ENCODE measurements at places on chromosomes 4 and X. TPM values are rescaled to one million over a fixed set of nuclear protein-coding genes. Genes with fewer than 3 reads are reported as not detected.
A peak's percentile ranks its signal among the peaks of the same experiment; 100 is the strongest.

DNA sequence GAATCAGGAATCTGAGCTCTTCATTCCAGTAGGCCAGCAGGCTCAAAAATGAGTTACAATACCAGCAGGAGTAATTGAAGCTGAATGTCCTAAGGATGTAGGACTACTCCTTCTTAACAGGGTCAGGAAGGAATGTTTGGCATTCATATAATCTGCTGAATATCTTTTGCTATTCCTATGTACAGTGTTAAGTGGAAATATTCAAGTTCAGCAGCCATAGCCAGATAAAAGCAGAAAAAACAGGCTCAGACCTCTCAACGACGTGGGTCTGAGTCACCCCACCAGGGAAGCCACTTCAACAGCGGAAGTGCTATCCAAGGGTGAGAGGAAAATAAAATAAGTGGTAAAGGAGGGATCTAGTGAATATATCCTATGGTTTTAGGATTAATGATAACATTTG is 577.0 kb downstream of the SPOCK3 start:
- no peak for DNase-seq

DCAF4L1 gene
- not detected for total RNA-seq

MAGEA2B gene
- total RNA-seq = not detected

DNA sequence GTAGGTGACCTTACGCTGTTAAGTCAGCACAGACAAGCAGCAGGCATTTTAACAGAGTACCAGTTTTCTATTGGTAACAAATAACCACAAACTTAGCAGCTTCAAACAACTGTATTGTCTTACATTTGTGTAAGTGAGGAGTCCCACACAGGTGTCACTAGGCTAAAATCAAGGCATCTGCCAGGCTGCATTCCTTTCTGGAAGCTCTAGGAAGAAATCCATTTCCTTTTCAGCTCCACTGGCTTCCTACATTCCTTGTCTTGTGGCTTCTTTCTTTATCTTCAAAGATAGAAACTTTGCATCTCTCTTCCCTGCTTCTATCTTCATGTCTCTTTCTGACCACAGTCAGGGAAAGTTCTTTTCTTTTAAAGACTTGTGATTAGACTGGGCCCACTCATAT is 139.9 kb downstream of the TMEM144 start:
- no peak for DNase-seq

GRCh38 chr4:6349896-6350603 is 80.4 kb downstream of the WFS1 start:
- no peak for DNase-seq

- no peak for DNase-seq
Observed at GRCh38 chr4:29711226-29711625, 1008.9 kb upstream of the PCDH7 start.

CXCL8 gene
- 0.78 TPM for total RNA-seq

DNA sequence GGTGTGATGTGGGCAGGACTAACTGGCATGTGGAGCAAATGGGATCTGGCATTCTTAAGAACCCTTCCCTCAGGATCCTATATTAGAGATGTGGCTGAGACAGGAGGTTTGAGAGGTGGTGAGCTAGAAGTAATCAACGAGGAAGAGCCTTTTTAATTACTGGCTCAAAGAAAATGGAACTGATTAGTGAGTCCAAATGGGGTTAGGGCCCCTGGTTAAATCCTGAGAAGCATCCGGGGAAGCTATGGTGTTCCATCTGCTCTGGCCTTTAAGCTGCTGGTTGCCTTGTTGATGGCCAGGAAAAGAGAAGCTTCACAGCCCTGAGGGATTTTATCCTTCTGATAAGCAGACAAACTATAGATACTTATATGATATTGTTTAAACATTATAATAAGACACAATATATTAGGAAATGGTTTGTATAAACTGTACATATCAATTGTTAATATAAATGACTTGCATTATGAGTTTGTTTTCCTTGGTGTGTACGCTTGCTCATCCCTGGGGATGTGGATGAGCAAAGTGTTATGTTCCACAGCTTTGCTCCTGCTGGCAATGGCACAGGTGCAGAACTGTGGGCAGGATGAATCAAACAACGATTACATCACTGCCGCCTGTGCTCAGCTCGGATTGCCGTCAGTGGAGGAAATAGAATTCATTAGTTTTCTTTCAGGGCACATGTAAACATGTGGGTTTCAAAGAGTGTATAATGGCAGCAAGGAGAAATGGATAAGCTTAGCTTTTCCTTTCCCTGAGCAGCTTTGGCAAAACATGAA is 328.6 kb upstream of the ARX start:
- DNase-seq = no peak

DNA sequence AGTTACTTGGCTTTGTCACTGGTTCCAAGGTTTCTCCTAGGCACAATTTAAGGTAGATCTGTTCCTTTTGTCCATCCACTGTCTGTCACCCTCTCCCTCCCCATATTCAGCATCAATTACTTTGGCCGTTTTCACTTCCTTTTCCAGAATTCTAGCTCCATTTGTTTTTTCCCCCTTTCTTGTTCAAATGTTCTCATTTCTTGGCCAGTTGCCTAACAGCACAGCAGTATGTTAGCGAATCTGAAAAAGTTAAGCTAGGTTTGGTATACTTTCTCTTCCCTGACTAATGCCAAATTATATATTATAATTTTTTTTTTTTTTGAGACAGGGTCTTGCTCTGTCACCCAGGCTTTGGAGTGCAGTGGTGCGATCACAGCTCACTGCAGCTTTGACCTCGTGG is 409.1 kb upstream of the TEX13C start:
- no peak for DNase-seq

SLC2A9 gene
- total RNA-seq = 4.8 TPM

DNA sequence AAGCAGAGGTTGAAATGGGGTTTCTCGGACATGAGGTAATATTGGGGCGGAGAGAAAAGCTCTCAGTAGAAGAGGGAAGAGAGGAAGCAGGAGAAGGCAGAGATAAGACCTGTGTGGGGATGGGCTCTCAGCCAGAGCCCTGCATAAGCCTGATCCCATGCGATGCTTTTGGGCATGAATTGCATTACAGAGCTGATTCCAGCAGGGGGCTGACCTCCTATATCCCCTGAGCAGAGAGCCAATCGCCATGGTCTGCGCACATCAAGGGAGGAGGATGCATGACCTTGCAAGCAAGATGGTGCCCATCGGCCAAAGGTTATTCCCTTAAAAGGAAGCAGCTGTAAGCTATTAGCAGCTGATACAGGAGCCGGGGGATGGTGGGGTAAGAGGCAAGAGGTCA is 7.6 kb downstream of the ANOS1 start:
- no peak for DNase-seq

SORCS2 gene
- 1.5 TPM for total RNA-seq

LIMCH1 gene
- 9.2 TPM for total RNA-seq

TLR7 gene
- total RNA-seq = 0.72 TPM

- DNase-seq = no peak
Observed at GRCh38 chr4:155026715-155027114, 181.7 kb upstream of the NPY2R start.

DNA sequence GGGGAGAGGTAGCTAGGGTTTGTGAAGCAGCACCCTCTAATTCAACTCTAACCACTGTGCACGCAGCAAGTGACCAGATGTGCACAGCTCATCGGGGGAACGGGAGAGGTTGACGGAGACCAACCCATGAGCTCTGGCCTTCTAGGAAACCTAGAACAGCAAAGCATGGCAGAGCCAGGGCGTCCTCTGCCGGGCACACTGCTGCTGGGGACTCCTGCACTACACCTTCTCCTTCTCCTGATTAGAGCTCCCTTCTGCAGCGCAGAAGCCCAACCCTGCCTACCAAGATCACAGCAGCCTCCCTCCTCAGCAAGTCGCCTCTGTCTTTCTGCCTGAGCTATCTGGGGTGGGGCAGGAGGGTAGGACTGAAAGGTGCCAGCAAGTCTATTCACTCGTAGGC is 252.3 kb upstream of the PSAPL1 start:
- no peak for DNase-seq

PCDH18 gene
- 12.8 TPM for total RNA-seq

GRCh38 chr4:107793996-107794395 is 30.7 kb upstream of the SGMS2 start:
- peak; percentile 59 for DNase-seq

IL1RAPL2 gene
- 0.19 TPM for total RNA-seq

SSX3 gene
- total RNA-seq = not detected

DNA sequence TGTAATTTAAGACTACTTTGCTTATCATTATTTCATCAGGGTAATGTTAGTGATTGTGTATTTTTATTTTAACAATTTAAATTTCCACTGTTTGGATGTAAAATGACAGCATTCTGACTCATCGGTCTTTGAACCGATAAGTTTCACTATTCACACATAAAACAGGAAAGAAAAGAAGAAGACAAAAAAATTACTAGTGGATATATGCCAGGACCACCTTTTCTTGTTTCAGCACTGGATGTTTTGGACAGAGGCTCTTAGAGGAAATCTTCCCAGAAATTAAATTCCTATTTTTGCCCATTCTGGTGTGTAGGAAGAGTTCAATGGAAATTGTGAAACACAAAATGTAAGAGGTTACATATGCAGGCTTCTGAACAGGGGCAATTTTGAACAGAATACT is 57.4 kb downstream of the VEGFC start:
- no peak for DNase-seq

NWD2 gene
- 1.4 TPM for total RNA-seq

TKTL2 gene
- 0.22 TPM for total RNA-seq

GPR119 gene
- total RNA-seq = not detected

DNA sequence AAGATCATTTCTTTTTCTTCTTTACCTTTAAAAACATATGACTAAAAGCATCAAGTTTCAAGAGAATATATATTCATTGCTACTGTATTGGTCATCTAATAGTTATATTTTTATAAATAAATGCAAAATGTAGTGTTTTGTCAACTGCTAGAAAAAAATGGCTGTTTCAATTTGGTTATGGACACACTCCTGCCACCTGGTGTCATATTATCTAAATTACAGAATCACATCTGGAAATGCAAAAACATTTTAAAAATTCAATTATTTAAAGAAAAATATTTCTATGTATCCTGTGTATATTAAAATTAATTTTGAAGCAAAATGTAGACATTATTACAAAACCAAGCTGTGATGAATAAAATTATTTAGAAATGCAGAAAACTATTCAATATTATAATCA is 329.4 kb upstream of the PCDH18 start:
- no peak for DNase-seq

SSX4B gene
- not detected for total RNA-seq

CCDC160 gene
- total RNA-seq = 0.22 TPM

DNA sequence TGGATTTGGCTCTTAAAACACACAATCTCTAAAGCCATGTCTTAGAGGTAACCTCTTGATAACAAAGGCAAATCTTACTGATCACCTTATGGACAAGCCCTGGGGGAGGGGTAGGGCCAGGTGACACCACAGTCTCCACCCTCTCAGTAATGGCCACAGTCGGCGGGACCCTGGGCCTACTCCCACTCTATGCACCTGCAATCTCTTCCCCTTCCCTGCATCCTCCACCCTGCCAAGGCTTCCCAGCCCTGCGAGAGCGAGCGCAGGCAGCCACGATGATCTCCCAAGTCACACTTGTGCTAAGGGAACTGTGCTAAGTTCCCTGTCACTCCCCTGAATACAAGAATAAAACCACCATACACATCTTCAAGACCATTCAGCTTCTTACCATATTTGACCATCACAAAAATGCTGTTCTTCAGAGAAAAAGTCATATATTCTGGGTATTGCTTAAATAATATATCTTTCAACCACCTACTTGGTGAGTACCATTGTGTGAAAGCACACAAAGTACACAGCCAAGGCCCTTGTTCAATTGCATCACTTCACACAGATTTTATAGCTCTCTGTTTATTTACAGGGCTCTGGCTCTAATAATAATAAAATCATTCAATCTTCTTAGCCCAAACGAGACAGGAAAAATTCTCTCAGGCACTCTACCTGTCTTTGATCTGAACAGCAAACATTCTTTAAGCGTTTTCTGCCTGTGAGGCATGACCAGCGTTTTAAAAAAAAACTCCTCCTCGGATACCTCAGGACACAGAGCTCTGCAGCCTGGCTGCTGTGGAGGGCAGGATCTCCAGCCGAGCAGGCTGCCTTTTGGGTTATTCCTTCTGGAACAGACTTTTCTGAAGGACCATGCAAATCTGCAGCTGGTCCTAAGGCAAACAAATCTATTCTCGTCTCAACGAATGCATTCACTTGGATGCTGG is 115.7 kb upstream of the MAP3K15 start:
- no peak for DNase-seq
